ENCODE measurements at places on chromosomes 2 and 18.
A peak's percentile ranks its signal among the peaks of the same experiment; 100 is the strongest.

GRCh38 chr2:214856137-214856536 lies 46.7 kb upstream of the BARD1 start:
- no peak for DNase-seq

DNA sequence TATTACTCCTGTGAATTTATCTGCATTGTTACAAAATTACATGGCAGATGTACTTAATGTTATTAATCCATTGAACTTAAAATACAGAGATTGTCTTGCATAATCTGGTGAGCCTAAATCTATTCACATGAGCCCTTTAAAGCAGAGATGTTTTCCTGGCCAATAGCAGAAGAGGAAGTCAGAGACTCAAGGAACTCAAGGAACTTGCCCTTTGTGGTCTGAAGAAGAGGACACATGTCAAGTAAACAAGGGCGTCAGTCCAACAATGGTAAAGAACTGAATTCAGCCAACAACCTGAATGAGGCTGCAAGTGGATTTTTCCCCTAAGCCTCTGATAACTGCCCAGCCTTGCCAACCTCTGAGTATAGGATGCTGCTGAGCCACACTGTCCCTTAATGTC lies 356.3 kb upstream of the PKDCC start:
- DNase-seq, result no peak

GRCh38 chr2:71846072-71846471 lies 301.6 kb downstream of the CYP26B1 start:
- DNase-seq, result no peak

DNA sequence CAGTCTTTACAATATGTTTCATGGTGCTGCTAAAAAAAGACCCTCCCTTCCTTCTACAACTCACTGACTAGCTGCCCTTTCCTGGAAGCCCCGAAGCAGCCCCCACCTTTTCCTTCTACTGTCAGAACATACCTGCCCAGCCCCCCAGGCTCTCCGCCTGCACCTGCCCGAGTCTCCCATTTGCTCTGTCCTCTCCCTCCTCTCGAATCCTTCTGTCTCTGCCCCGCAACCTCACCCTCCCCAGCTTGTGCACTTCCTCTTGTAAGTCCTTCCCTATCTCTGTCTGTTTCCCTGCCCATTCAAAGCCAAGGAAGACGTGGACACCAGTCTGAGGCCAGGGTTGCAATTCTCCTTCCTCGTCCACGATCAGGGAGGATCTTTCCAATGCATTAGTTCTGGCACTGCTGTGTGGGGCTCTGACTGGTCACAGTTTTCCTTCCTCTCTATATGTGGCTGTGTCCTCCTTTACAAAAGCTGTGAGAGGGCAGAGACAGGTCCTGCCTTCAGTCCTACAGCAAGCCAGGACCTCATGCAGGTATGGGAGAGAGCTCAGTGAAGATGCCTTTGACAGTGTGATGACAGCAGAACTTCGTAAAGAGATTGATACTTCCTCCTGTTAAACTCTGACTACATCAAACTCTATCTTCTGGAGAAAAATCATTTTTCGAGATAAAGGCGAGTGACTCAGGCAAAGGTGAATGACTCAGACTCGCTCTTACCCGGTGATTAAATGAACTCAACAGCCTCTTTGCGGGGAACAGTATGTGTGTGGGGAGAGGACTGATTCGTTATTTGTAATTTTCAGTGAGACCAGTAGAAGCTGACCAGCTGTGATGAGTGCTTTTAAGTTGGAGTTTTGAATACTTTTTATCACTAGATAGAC lies 14.2 kb downstream of the TNFRSF11A start:
- DNase-seq, result no peak

DNA sequence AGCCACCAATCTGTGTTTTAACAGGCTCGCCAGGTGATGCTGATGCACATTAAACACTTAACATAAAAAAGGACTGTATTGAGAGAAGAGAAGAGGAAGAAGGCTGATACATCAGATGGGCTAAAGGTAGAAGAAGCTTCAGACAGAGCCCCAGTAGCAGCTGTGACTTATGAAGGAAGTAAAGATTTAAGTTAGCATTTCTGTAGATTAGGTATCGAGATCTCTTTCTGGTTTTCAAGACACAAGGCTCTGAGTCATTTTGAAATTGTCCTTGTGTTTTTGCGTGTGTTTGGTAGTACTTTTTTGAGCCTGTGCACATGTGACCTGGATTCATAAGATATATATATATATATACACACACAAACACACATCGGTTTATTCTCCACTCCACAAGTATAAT lies 40.6 kb upstream of the GCFC2 start:
- DNase-seq, result no peak

- no peak for DNase-seq
Observed at GRCh38 chr18:58996131-58996641, 131.5 kb downstream of the ZNF532 start.

- no peak for DNase-seq
Observed at GRCh38 chr2:3160751-3161330, 216.8 kb downstream of the EIPR1 start.

DNA sequence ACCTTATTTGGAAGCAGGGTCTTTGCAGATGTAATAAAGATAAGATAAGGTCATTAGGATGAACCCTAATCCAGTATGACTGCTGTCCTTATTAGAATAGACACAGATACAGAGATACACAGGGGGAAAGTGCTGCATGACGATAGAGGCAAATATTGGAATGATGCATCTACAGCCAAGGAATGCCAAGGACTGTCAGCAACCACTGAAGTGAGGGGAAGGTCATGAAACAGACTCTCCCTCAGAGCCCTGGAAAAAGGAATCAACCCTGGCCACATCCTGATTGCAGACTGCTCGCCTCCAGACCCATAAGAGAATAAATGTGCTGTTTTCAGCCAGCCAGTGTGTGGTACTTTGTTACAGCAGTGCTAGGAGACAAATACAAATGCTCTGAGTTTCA lies 14.8 kb downstream of the TMEM237 start:
- no peak for DNase-seq

- no peak for DNase-seq
Observed at GRCh38 chr2:232532419-232532818, 6.5 kb downstream of the CHRND start.

GRCh38 chr18:26550998-26551694 lies 2.8 kb upstream of the KCTD1 start:
- peak; percentile 43 for DNase-seq

DNA sequence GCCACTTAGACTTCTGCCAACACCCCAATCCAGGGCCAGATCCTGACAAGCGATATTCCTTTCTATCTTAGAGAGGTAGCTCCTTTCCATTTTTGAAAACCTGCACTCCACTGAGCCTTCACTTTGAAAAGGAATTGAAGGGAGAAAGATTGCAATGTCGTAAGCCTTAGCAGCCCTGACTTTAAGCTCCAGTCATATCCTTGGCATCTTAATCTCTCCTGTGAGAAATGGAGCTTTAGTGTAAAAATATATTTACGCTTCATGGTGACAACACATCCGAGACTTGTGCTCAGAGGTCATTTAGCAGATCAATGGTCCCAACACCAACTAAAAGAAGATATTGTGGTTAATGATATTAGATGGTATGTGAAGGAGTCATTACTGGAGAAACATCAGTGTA lies 235.8 kb upstream of the MEX3C start:
- no peak for DNase-seq

- DNase-seq, result no peak
Observed at GRCh38 chr18:59070181-59070912, 69.3 kb upstream of the SEC11C start.

Measured in spinal cord (tissue), 10 donors.